ENCODE measurements at places on chromosomes 1 and 21.
A peak's percentile ranks its signal among the peaks of the same experiment; 100 is the strongest.

- no peak for DNase-seq
Measured at GRCh38 chr21:39715804-39716397, 29.1 kb upstream of the IGSF5 start.

GRCh38 chr1:37995751-37996345, 6.0 kb upstream of the SF3A3 start:
- DNase-seq: no peak

DNA sequence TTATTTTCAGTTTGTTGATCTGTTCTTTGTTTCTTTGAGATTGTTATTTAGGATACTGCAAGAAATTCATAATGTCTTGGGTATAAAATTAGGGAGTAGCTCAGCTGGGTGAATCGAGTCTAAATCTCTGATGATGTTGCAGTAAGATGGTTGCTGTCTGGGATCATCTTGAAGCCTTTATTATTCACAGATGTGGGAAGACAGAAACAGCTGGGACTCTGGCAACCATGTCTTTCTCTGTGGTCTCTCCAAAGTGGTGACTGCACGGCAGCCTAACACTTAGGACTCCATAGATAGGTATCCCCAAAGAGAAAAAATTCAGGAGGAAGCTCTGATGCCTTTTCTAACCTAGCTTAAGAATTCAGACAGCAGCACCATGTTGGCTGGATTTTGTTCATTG, 52.7 kb downstream of the RAP1A start:
- no peak for DNase-seq

DNA sequence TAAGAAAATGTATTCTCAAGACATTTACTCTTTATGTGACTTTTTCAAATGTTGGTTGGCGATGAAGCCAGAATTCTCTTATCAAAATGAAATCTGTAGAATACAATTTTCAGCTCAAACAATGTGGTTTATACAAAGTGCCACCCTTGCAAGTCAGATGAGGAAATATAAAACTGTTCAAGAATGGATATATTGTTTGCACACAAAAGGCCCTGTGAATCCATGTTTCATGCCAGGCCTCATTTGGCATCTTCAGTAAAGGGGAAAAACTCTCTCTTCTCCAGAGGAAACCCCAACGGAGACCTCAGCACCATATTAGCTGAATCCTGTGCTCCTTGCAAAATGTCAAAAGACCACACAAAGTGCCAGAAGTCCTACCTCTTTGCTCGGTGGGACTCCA, 310.4 kb downstream of the RRAGC start:
- DNase-seq: no peak

GRCh38 chr1:212754193-212754592, 37.4 kb downstream of the NSL1 start:
- DNase-seq: no peak

GRCh38 chr1:200153277-200154055, 126.0 kb downstream of the NR5A2 start:
- no peak for DNase-seq

DNA sequence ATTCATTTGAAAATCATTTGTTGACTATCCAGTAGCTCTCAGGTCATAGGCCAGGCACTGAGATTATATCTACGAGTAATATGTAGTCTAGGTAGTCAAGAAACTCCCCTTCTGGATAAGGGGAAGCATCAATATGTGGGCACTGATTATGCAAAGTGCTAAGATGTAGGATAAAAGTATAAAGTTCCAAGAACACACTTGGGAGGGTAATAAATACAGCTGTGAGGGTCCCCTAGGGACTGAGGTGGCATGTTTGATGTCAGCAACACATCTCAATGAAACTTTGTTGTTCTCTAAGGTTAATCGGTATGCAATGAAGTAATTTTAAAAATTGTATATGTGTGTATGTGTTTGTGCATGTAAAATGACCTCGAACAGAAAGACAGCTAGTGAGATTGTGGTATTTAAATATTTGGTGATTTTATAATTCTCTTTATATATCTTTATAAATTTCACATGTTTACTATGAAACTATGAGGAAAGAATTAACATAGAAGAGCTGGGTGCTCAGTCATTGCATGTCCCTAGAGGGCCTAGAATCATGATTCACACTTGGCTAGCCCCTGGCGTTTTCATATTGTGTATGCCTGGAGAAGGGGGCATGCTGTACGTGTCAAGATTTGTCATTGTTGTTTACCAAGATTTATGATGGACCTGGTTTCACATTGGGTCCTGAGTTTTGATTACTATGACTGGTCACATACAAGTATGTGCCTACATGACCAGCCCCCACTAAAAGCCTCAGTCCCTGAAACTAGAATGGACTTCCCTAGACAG, 140.1 kb upstream of the DUSP10 start:
- no peak for DNase-seq

DNA sequence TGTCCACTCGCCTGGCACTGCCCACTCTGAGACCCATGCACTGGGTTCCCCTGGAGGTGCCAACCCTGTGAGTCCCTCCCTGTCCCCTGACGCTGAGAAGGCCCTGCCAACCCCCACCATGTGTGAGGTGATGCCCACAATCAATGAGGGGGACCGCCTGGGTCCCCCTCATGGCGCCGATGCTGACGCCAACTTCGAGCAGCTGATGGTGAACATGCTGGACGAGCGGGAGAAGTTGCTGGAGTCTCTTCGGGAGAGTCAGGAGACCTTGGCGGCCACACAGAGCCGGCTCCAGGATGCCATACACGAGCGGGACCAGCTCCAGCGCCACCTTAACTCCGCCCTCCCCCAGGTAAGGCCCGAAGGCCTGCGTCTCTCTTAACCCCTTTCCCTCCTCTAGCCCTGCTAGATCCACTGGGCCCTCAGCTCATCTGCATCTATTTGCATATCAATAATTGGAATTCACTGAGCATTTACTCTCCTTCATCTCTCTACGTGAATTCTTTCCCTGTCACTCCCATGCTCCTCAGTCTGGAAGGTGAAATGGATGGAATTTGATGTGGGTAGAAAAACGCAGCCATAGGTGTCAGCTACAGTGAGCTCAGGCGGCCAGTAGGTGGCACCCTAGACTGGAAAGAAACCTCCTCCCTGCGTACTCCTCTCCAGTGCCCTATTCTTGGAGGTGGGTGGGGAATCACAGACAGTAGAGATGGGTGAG, 12.8 kb downstream of the PPFIA4 start:
- peak; percentile 74 for DNase-seq

GRCh38 chr1:34290831-34291230, 114.1 kb downstream of the C1orf94 start:
- DNase-seq: peak; percentile 21

DNA sequence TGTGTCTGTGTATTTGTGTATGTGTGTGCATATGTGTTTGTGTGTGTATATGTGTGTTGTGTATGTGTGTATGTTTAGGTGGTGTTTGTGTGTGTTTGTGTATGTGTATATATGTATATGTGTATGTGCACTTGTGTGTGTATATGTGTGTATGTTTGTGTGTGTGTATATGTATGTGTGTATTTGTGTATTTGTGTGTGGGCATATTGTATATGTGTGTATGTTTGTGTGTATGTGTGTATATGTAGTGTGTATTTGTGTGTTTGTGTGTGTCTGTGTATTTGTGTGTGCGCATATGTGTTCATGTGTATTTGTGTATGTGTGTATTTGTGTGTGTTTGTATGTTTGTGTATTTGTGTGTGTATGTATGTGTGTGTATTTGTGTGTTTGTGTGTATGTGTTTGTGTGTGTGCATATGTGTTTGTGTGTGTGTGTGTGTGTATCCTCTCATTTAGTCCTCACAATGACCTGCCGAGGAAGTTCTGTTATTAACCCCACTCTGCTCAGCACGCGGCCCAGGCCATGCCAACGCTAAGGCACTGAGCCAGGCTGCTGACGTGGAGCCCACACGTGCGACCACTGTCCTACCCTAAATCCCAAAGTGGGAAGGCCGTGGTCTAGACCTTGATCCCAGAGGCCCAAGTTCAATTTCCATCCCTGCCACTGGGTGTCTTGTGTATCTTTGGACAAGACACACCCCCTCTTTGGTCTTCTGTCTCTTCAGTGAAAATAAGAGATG, 43.2 kb upstream of the TMEM51 start:
- DNase-seq: no peak

DNA sequence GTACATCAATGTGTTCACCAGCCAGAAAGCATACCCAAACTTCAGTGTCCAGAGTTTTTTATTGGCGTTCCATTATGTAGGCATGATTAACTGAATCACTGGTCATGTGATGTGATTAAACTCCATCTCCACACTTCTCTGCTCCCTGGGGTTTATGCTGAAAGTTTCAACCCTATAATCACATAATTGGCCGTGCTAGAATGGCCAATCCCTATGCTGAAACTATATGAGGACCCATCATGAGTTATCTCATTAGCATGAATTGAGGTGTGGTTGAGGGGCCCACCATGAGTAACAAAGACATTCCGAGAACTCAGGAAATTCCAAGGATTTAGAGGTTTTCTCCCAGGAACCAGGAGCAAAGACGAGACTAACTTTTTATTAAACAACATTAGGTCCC, 31.8 kb upstream of the FBXO28 start:
- no peak for DNase-seq

DNA sequence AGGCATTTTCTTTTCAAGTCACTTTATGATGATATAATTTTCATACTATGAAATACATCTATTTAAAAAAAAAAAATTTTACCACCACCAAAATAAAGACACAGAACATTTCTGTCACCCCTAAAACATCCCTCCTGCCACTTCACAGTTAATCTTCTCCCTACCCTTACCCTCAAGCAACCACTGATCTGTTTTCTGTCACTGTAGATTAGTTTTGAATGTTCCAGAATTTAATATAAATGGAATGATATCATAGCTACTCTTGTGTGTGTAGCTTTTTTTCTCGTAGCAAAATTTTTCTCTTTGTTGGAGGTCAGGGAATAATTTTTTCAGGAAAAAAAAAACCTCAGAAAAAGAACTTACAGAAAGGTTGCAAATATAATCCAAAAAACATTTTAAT, 152.7 kb downstream of the RHOU start:
- no peak for DNase-seq

- no peak for DNase-seq
Measured at GRCh38 chr1:208475449-208475848, 231.3 kb upstream of the PLXNA2 start.

- no peak for DNase-seq
Measured at GRCh38 chr1:68384872-68385411, 64.8 kb downstream of the RPE65 start.

All from NCI-H187 (cell line).